Activated T-cell treated with anti-CD3 and anti-CD28 coated beads, Interleukin-2, amount 50 U/mL, for 72 hours (primary cell): ENCODE measurements at places on chromosomes 1 and 21. TPM values are rescaled to one million over a fixed set of nuclear protein-coding genes. Genes with fewer than 3 reads are reported as not detected.
A peak's percentile ranks its signal among the peaks of the same experiment; 100 is the strongest.

Gene CFAP74
- total RNA-seq: not detected

Gene FCGR2B
- not detected for total RNA-seq

Gene LCE3D
- total RNA-seq: not detected

Gene AGPAT3
- total RNA-seq: 87.1 TPM

- DNase-seq: peak; percentile 58
Observed at GRCh38 chr1:166479052-166479631, 312.3 kb upstream of the FAM78B start.

GRCh38 chr1:64653466-64653865 lies 91.4 kb upstream of the RAVER2 start:
- no peak for DNase-seq

GRCh38 chr1:150516050-150516591 lies 569 bp downstream of the FALEC start:
- DNase-seq: no peak

GRCh38 chr21:43971201-43971991 lies 40.7 kb upstream of the TRAPPC10 start:
- DNase-seq: no peak

GRCh38 chr1:27299385-27300271 lies 22.3 kb upstream of the TMEM222 start:
- DNase-seq: no peak

GRCh38 chr1:99659755-99660210 lies 13.9 kb downstream of the PALMD start:
- DNase-seq: no peak

- DNase-seq: no peak
Observed at GRCh38 chr1:109799445-109799844, 35.7 kb upstream of the EPS8L3 start.

GRCh38 chr1:15290382-15290781 lies 43.4 kb downstream of the FHAD1 start:
- peak; percentile 36 for DNase-seq

GRCh38 chr1:203511513-203511912 lies 17.6 kb downstream of the OPTC start:
- DNase-seq: no peak

GRCh38 chr1:244089561-244089960 lies 38.5 kb downstream of the ZBTB18 start:
- DNase-seq: no peak

- no peak for DNase-seq
Observed at GRCh38 chr1:219227360-219228057, 53.8 kb downstream of the LYPLAL1 start.
